ENCODE measurements at places on chromosomes 6 and 20. TPM values are rescaled to one million over a fixed set of nuclear protein-coding genes. Genes with fewer than 3 reads are reported as not detected.

DNA sequence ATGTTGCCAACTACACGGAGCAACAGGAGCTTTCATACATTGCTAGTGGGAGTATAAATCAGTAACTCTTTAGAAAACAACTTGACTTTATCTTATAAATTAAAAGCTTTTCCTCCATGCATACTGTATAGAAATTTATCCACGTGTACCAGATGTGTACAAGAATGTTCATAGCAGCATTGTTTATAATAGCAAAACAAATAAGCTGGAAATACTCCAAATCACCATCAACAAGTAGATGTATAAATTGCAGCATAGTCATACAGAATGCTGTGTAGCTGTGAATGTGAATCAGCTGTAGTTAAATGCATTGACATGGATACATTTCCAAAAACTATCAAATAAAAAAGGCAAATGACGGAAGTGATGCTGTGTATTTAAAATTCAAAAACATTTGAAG is 6.0 kb downstream of the PSMF1 start:
- no peak for DNase-seq

DNA sequence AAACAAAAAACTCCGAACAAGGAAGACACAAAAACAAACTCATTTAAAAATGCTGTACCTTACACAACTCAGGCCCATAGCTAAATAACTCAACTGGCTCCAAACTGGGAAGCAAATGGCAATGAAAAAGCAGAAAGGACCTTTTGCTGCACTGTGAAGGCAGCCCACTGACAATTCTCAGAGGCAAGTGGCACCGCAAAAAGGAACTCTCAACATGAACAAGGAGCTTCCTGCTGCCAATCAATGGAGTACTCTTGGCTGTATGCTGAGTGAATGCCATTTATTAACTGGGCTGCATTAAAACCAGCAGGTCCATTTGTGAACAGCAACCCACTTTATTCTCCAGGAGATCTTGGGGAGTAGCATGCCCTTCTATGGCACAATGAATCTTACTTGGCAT is 209.9 kb downstream of the PTPRK start:
- no peak for DNase-seq

DNA sequence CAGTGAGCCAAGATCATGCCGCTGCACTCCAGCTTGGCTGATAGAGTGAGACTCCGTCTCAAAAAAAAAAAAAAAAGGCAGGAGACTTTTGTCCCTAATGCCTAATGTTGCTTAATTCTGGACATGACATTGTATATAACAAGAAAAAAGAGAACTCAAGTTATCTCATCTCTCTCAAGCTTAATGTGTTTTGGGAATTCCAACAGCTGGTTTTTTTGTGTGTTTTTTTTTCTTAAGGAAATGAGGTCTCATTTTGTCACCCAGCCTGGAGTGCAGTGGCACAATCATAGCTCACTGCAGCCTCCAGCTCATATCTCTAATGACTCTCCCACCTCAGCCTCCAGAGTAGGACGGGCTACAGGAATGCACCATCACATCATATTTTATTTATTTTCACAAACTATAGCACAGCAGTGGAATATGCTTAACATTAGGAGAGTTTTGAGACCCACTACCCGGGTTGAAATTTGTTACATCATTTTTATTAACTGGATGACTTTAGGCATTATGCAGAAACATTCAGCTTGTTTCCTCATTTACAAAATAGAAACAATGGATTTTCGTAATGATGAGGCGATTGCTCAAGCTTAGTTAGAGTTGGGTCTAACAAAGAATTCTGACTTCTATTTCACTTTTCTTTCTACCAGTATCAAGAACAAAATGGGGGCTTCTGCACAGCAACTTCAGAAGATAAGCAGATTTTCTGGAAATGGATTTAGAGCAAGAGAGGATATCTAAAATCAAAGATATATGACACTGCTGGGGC is 104.1 kb upstream of the BTN3A2 start:
- DNase-seq: no peak

DNA sequence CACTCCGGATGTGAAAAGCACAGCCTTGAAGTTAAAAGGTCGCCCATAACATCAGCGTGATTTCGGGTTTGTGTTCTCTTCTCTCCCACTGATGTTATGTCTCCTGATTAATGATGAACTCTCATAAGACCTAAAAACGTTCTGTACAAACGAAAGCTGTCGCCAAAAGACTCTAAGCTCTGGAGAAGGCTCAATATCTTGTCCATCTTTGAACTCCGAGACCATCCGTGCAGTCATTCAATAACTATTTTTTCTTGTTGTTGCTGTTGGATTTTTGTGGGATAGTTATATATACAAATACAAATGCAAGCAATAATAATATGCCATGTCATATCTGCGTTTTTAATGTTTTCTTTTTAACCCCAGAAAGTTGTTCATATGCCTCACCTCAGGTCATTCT is 291.8 kb upstream of the MARCKS start:
- no peak for DNase-seq

DNA sequence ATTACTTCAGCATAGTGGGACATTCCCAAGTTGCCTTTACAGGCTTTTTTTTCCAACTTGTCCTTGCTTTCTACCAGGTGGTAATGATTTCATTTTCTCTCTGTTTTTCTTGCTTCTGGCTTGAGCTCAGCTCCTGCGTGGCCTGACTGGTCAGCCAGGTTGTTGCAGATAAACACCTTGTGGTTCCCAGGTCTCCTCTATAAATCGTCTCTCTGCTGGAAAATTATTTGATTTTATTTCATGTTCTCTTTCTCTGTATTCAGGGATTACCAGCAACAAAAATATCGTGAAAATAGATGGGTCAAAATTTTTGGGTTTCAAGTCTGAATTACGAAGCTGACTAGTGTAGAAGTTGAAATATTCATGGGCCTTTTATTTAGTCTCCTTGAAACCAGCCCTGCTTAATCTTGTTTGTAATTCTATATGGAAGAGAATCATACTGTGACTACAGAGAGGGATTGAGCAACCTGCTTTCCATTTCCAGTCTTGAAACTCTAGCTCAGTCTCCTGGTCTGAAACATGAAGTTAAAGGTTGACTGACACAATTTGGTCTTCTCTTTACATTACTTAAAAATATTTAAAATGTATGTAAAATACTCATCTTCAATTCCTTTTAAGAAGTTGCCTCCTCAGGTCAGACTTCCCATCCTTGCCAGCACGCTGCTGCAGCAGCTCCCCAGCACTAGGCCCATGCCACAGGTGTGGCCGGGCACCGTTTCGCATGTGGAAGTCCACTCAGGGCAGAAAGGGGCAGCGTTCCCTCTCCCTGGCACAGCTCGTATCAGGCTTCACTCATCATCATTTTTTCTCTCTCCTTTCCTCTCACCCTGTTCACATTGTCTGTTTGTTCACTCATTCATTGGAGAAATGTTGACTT is 7.1 kb downstream of the DUSP22 start:
- DNase-seq: peak; percentile 61

GRCh38 chr6:144647406-144647964 is 362.4 kb downstream of the UTRN start:
- DNase-seq: no peak

DNA sequence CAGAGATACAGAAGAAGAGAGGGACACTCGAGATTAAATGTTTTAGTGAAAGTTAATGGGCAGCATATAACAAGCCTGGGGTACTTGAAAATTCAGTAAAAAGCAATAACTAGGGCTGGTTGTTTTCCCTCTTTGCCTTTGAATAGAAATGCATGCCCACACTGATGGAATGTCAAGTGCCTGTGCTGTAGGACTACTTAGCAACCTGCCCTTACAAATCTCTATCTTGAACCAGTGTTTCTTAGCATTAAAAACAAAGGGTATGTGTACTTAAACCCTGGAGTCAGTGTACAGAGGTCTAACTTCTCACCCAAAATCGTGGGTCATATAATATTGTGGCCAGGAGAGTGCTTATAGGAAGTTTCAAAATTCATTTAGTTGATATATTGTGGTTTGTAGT is 37.1 kb downstream of the RNF144B start:
- DNase-seq: no peak

Gene PRDM1
- 10.9 TPM for total RNA-seq

Gene PSORS1C1
- total RNA-seq: 4.1 TPM

Gene MEP1A
- not detected for total RNA-seq

Gene MAP1LC3A
- total RNA-seq: 111 TPM

Gene FLOT1
- 28.4 TPM for total RNA-seq

Gene RNF182
- total RNA-seq: 0.86 TPM

Data from suprapubic skin (tissue), 4 donors.